ENCODE measurements at places on chromosomes 13 and 19.

GRCh38 chr13:83423381-83423780, 458.9 kb downstream of the SLITRK1 start:
- DNase-seq = no peak

GRCh38 chr13:66888698-66889097, 341.4 kb downstream of the PCDH9 start:
- DNase-seq = no peak

GRCh38 chr13:99974939-99975561, 3.5 kb upstream of the ZIC5 start:
- no peak for DNase-seq

DNA sequence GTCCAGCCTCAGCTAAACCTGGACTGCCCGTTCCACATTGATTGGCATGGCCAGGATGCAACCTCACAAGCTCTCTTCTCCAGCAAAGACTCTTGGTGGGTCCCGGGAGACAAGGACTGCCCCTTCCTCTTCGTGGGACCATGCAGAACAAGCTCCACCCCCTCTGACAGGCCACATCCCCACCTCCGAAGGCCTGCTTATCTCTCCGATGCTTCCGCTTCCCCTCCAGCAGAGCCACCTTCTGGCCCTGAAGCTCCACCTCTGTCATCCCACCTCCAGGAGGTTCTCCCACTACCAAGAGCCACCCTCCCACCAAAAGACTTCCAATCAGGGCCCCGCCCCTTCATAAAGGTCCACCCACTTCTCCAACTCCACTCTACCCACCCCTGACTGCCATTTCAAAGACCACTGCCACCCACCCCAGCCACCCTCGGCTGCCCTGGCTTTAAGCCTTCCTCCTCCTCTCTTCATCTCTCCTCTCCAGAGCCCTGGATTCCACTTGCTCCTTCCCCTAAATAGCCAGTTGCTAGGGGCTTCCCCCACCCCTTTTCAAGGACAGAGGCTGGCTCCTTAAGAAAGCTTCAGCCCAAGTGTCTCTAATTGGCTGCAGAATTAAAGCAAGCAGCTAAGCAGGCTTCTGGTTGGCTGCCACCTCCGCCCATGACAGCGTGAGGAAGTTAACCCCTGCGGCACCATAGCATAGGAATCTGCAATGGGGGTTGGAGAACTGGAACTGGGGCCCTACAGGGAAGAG, 9.9 kb downstream of the LRFN1 start:
- DNase-seq = peak; percentile 76

DNA sequence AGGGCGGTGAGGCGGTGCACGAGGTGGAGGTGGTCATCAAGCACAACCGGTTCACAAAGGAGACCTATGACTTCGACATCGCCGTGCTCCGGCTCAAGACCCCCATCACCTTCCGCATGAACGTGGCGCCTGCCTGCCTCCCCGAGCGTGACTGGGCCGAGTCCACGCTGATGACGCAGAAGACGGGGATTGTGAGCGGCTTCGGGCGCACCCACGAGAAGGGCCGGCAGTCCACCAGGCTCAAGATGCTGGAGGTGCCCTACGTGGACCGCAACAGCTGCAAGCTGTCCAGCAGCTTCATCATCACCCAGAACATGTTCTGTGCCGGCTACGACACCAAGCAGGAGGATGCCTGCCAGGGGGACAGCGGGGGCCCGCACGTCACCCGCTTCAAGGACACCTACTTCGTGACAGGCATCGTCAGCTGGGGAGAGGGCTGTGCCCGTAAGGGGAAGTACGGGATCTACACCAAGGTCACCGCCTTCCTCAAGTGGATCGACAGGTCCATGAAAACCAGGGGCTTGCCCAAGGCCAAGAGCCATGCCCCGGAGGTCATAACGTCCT, 9.4 kb upstream of the PROZ start:
- DNase-seq = no peak

GRCh38 chr13:35139591-35139990, 197.5 kb downstream of the NBEA start:
- no peak for DNase-seq

DNA sequence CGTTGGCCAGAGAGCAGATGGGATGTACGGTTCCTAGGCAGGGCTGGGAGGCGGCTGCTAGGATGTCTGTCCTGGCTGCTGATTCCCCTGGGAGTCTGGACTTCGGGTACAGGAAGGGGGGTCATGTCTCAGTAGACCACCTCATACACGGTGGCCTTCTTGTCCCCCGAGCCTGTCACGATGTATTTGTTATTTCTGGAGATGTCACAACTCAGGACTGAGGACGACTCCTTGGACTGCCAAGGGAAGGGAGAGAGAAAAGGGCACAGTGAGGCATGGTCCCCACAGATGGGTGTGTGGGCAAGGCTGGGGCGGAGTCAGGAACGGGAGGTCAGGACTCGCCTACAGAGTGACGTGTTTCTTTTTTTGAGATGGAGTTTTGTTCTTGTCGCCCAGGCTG, 20.4 kb downstream of the TLE6 start:
- DNase-seq = no peak

DNA sequence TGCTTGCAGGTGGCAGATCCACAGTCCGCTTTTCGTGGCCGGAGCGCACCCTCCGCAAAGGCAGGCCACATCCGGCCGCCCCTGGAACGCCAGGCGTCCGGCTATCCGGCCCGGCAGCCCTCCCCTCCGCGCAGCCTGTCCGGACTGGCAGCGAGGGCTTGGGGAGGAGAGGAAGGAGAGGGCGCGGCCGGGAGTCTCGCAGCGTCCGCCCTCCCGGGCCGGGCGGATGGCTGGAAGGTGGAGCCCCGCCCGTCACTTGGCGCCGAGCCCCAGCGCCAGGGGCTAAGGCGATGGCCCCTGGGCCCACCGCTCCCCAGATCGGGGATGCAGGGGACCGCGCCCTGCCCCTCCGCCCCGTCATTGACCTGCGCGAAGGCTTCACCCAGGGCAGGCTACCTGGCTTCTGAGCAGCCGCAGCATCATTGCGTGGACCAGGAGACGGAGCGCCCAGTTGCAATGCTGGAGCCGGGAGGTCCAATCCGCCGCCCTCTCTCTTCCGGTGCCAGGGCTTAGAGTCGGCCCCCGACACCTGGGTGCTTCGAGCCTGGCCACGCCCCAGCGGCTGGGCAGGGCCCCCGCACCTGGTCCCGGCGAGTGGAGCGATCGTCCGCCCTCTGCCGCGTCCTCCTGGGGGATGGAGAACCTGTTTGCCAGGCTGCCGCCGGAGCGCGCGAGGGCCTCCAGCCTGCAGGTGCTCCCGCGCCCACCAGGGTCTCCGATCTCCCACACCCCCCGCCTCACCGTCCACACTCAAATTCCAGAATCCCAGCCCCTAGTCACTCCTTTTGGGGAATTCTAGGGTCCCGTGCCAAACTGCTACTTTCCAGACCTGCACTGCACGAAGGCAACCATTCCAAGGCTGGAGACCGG, at the start of gene FUT1:
TSS of gene FUT1 (minus strand) at position 146 of the 870 bp plus-strand sequence. CDS start 1,360 bp downstream, outside the sequence.
- DNase-seq = no peak

DNA sequence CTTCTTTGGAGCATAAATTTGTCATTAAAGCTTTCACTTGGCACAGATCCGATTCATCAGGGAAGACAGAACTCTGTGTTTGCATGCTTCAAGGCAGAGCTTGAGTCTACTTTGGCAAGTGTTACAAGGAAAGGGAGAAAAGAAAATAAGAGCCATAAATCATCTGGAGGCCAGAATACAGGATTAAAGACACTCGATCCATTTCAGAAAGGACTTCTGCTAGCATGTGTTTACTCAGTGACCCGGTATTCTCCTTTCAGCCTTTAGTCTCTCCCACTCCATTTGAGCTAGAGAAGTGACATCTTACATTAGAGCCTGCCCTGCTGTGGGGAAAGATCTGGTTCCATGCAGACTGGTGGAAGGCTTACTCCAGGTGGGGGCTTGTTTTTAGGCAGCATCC, 306.4 kb downstream of the KLF5 start:
- no peak for DNase-seq

DNA sequence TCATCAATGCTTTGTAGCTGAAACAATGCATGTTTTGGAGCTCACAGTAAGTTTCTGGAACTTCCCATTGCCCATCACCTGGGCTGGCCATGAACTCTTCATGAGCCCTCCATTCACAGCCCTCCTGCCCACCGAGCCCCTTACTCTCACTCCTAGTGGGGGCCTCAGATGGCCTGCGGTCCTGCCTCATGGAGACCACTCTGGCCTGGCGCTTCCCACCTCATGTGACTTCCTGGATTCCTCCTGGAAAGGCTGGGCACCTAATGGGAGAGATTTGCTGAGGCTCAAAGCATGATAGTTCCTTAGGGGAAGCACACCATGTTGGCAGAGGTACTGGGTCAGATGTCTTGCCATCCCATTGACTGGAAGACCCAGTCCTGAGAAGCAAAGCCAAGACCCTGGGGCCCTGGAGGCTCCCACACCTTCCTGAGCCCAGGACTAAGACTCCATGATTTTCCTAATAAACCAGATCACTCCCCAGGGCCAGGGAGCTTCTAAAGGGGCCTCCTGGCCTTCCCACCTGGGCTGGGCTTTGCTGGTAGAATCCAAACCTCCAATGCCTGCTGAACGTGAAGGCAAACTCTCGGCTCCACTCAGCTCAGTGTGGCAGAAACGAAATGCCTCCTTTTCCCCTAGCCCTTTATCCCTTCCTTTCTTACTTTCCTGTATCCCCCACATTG, 49.4 kb upstream of the ZNF536 start:
- DNase-seq = no peak

DNA sequence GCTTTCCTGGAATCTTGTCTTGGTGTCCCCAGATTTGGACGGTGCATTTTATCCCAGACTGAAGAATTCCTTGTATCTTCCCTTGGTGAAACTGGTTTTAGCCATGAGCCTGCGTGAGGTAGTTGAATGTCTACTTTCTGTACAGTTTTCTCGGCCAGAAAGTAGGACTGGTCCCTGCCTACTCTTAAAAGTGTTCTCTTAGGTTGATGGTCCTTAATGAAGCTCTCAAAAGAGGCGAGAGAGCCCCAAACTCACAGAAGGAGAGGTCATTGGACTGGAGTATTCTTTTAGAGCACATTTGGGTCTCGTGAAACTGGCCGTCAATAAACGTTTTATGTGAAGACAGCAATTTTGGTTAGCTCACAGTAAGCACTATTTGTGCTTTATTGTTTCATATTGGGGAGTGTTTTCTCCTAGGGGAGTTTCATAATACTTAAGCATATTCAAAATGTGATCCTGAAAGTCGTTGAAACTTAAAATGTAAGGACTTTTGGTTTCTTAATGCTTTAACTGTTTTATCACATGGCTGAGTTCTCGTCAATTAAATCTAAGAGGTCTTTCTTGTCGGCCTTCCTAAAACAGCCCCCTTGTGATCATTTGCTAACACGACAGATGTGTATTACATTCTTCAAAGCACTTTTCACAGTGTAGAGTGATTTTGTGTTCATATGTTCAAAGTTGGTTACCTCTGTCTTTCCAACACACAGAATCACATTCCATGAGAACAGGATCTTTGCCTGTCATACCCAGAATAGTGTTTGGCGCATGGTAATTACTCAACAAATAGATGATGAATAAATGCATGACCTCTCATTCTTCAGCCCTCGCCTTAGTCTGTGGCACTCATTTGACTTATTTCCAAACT, 889 bp downstream of the GTF2F2 start:
- DNase-seq = no peak

GRCh38 chr19:4052114-4052992, 14.3 kb downstream of the ZBTB7A start:
- peak; percentile 87 for DNase-seq

DNA sequence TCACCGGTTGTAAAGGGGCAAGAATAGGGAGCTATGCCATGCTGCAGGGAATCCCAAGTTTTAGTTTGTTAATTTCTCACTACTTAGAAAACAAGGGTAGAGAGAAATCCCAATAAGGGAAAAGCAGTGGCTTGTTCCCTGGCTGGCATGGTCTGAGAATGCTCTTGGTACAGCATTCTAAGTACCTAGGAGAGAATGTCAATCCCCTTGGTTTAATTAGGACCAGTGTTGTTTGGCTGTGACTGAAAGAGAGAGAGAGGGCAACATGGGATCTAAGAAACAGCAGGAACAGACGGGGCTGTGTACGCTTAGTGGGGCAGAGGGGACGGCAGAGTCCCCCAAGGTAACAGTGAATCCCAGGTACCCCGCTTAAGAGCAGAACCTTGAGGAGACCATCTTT, 228.8 kb downstream of the PCDH9 start:
- peak; percentile 31 for DNase-seq

- DNase-seq = no peak
Observed at GRCh38 chr13:32390048-32390447, 37.9 kb downstream of the N4BP2L1 start.

DNA sequence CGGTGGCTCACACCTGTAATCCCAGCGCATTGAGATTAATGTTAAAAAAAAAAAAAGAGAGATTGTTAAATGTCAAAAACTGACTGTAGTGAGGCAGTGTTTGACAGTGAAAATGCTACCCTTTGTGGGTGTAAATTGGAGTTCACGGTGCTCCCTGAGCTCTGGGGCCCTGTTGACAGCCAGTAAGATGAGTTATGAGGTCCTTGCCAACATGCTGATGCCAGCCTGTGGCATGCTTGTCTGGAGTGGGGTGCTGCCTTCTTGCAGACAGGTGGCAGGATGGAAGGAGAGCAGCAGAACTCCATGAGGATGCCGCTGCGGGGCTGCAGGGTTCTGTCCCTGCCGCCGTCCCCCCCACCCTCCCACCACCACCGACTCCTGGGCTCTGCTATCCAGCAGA, 25.9 kb downstream of the PRAM1 start:
- peak; percentile 15 for DNase-seq

DNA sequence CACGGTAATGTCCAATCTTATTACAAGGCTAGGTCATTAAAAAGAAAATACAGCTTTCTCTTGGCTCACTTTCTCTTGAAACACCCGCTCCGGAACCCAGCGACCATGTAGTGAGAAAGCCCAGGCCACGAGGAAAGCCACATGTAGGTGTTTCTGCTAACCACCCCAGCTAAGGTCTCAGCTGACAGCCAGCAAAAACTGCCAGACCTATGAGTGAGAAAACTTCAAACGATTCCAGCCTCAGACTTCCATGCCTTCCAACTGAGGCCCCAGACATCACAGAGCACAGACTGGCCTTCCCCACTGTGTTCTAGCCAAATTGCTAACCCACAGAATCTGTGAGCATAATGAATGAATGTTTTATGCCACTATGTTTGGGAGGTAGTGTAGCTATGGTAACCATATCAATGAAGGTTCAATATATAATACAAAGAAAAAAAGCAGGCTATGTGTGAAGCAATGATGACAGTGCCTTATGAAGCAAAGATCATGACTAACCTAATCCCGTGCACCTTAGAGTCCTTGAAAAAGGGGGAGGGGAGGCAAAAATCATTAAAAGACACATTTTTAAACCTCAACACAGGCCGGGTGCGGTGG, 11.9 kb upstream of the TPTE2 start:
- no peak for DNase-seq

Measured in head of caudate nucleus (tissue), 42 donors.